ENCODE measurements at places on chromosomes 16 and 17.

- no peak for DNase-seq
These were observed 21.7 kb upstream of the CLEC18A start for GRCh38 chr16:69929480-69929879.

- no peak for DNase-seq
These were observed 5.9 kb downstream of the FAHD1 start for GRCh38 chr16:1832838-1833454.

DNA sequence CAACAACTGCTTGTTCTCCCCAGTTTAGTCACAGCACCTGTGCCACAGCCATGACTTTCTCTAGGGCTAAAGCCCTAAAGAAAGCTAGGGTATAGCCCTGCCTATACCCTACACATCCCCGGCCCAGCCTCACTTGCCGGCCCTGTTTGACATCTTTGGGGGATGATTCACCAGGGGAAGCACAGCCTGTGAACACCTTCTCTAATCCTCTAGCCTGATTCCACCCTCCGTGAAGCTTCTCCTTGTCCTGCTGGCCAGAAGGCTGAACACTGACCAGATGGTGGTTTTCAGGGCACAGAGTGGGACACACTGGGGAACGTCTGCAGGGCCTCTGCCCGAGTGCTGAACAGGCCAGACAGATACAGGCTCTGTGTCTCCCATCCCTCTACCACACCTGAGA is 6.0 kb downstream of the CLEC16A start:
- DNase-seq: no peak

GRCh38 chr17:73419881-73420280 is 108.1 kb upstream of the CDC42EP4 start:
- DNase-seq: no peak

GRCh38 chr17:78672871-78673371 is 95.7 kb upstream of the DNAH17 start:
- no peak for DNase-seq

- no peak for DNase-seq
These were observed 79.0 kb upstream of the SMURF2 start for GRCh38 chr17:64741038-64741641.

DNA sequence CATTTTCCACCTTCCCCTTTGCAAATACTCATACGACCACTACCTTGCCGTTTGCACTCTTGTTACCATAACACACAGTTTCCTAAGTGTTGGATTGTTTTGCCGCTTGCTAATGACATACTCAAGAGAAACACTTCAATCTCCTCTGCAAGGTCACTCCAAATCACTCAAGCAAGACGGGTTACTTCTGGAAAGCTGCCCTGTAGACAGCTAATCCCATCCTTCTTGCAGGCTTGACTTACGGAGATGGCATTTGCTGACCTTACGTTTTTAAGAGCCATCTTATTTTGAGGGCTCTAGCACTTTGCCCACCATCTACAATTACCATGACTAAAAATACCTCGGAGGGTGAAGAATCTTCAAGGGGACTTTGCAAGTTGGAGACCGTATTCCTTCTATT is 46.2 kb downstream of the MYH3 start:
- DNase-seq: no peak

DNA sequence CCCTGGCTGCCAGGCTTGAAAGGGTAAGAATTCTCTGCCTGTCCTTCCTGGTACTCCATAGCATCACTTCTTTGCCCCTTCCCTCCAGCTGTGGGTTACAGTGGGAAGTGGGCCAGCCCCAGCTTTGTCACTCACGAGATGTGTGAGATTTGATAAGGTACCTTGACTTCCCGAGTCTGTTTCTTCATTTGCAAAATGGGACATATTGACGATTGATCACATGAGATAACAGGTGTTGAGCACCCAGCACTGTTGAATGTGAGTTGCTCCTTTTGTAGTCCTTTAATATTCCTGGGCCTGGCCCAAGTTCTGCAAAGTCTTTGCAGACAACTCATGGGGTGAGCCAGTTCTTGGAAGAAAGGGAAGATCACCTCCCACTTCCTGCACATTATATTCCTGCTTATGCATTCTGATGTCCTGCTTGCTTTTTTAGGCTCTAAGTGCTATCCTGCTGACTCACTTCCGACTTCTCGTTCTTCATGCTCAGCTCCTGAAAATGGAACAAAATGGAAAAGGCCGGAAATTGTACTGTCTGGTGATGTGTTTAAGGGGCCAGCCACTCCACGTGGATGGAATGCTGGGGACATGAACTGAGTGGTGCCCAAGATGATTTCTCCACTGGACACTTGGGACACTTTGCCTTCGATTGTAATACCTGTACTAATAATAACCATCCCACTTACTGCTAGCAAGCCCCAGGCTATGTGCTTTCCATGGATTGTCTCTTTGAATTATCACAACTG is 8.3 kb upstream of the NLK start:
- no peak for DNase-seq

- DNase-seq: no peak
These were observed 23.4 kb upstream of the CBFA2T3 start for GRCh38 chr16:89000207-89000959.

GRCh38 chr17:11077673-11078072 is 163.3 kb upstream of the SHISA6 start:
- no peak for DNase-seq

- DNase-seq: no peak
These were observed 19.1 kb downstream of the SMYD4 start for GRCh38 chr17:1810450-1811103.

GRCh38 chr16:79261481-79261940 is 339.0 kb downstream of the MAF start:
- DNase-seq: peak; percentile 15

DNA sequence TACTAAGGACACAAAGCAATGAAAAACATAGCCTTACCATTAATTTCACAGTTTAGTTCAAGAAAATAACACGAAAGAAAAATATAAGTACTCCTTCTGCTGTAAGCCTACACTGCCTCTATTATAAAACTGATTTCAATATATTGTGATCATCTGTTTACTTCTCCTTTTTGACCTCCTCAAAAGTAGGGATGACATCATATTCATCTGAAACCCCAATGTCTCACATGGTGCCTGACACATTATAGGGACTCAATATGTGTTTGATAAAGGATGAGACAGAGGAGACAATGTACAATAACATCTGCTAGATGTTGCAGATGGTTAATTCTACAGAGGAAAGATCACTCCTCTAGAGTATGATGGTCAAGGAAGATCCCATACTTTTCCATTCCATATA is 118.4 kb upstream of the NOG start:
- DNase-seq: no peak

GRCh38 chr17:73546770-73547536 is 97.3 kb downstream of the SDK2 start:
- peak; percentile 38 for DNase-seq

DNA sequence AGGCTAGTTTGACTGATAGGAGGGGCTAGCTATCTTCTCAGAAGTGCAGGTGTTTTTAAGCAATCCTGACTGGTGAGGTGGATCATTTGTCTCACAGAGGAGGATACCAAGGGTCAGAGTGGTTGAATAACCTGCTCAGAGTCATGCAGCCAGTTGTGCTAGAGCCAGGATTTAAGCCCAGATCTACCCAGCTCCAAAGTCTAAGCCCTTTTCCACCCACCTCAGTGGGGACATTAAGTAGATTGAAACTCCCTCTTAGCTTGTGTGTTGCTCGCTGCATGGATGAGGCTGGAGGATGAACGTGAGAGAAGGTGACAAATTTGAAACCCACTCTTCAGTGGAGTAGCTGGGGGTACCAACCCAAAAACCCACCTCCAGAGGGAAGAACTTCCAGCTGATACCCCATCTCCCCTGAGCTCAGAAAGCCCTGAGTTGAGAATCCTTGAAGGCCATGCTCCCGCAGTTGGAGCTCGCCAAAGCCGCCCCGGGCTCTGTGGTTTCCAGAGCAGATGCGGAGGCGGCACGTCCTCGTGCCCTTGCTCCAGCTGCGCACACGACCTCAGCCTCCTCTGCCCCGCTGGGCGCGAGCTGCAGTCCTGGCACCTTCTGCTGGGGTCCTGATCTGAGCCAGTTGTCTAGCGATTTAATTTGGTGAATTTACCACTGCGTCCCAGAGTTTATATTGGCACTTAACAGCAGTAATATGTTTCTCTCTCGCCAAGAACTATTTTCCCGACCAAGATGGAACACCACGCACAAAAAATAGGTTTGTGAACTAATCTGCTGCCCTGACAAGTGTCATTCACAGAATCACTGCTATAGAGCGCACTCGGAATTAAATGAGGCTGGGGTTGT is 159.5 kb downstream of the CCDC182 start:
- DNase-seq: no peak

- no peak for DNase-seq
These were observed 2.9 kb downstream of the ZBTB4 start for GRCh38 chr17:7476494-7476893.

- DNase-seq: no peak
These were observed 24.6 kb upstream of the SHISA9 start for GRCh38 chr16:12876778-12877177.

- no peak for DNase-seq
These were observed 388.3 kb downstream of the MAF start for GRCh38 chr16:79212114-79212791.

- no peak for DNase-seq
These were observed 6.5 kb upstream of the NCBP3 start for GRCh38 chr17:3852561-3852960.

DNA sequence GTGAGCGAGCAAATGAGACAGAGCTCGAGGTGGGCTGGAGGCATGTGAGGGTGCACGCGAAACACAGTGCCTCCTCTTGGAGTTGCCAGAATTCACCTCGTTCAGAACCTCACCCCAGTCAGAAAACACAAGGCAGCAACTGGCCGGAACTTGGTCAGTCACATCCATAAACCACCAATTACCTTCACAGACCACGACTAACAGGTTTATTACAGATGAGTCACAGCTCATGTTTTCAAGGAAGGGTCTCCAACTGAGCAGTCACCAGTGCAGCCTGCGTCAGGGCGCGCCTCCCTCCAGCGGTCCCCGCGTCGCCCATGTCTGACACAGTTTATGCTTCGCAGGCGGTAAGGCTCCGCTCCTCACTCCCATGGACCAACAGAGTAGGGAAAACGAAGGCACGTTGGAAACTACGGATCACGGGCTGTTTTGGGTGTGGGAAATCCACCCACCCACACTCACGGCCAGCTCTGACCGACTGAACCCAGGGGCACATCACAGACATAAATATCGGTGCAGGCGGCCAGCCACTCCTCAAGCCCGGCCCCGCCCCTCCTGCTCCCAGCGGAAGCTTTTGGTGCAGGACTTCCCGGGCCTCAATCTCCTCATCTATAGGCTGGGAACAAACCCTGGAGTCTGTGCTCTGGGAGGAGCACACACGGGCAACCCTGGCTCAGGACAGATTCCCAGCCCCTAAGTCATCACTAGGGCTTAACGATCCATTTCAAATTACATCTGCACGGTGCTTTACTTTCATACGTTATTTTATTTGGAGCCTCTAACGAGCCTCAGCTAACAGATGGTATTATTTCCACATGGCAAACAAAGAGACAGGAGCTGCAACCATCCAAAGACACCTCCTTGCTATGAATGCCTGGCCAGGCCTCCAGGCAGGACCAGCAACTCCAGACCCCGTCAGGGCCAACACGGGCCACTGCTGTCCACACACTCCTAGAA is 126.3 kb downstream of the ZNF778 start:
- DNase-seq: no peak

GRCh38 chr16:48117217-48118105 is 38.3 kb downstream of the ABCC12 start:
- DNase-seq: peak; percentile 78

DNA sequence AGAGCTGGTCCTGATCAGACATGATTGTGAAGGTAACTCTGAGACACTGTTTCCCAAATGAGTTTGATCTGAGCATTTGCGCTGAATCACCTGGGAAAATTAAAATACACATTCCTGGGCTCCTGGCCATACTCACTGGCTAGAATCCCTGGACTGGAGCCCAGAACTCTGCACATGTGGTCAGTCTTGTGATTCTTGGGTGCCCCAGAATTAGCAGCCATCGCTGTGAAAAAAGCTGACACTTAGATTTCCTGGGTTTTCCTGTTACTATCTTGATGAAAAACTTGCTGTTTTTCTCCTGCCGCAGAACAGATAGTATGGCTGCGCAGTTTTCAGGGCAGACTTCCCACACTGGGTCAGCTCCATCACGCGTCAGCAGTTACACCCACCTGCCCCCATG is 24.6 kb downstream of the NECAB2 start:
- DNase-seq: no peak
